ENCODE measurements at places on chromosomes 5 and 9. TPM values are rescaled to one million over a fixed set of nuclear protein-coding genes. Genes with fewer than 3 reads are reported as not detected.

The CARD6 gene
- total RNA-seq, result 10.5 TPM

The CHSY3 gene
- total RNA-seq, result 10.9 TPM

The BSPRY gene
- not detected for total RNA-seq

The MYORG gene
- 2.8 TPM for total RNA-seq

The SUSD3 gene
- 1.1 TPM for total RNA-seq

The STPG3 gene
- total RNA-seq, result not detected

The C5orf22 gene
- total RNA-seq, result 15.4 TPM

The OMD gene
- total RNA-seq, result 9.1 TPM

The IL17B gene
- total RNA-seq, result not detected

Data from cardiac atrium fibroblast (primary cell).